ENCODE measurements at places on chromosomes 2 and 18.

DNA sequence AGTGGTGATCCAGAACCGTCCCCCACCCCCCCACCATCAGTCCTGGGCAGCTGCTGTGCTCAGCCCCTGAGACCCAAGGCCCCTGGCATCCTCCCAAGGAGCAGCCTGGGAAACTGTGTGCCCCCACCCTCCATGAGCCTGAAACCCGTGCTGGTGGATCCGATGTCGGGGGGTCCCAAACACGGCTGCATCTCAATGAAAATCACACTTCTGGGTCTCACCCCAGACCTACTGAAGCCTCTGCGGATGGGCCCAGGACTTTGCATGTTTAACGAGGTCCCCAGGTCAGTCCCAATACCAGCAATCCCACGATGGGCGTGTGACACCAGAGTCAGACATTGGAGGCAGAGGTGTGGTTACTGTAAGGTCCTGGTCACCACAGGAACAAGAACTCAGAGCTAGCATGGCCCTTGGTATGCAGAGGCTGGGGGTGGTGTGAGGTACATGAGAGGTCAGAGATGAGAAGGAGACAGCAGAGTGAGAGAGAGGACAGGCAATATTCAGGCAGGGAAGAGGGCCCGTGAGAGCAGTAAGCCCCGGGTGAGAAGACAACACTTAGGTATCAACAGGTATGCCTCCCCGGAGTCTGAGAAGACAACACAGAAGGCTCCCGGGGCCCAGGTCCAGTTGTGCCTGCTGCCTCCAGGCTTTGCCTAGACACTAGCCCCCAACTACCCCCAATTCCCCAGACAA, 32.6 kb downstream of the MRPL35 start:
- DNase-seq: no peak

- DNase-seq: no peak
These were observed 40.1 kb downstream of the RASGRP3 start for GRCh38 chr2:33516456-33516995.

- no peak for DNase-seq
These were observed 89.0 kb downstream of the RAPH1 start for GRCh38 chr2:203446071-203446481.

DNA sequence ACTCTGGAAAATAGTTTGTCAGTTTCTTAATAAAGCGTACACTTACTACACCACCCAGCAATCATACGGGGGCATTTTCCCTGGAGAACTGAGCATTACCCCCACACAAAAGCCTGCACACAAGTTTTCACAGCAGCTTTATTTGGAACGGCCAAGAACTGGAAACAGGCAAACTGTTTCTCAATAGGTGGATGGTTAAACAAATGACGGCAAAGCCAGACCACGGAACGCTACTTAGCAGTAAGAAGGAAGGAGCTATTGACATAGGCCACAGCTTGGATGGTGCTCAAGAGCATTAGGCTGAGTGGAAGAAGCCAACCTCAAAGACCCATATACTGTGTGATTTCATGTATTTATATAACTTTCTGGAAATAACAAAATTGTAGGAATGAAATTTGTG, 9.0 kb downstream of the MALL start:
- DNase-seq: no peak

- no peak for DNase-seq
These were observed 40.2 kb downstream of the CCBE1 start for GRCh38 chr18:59657012-59657411.

All from activated T-helper 1 cell treated with Interleukin-2 at 50 U/mL for 16 hours (primary cell).